A673 (cell line): ENCODE measurements at places on chromosomes 1 and 21. TPM values are rescaled to one million over a fixed set of nuclear protein-coding genes. Genes with fewer than 3 reads are reported as not detected.

The PROK1 gene
- total RNA-seq = not detected in 2 replicates

The URB2 gene
- total RNA-seq = 26.2 and 33.3 TPM in 2 replicates

The ARHGAP30 gene
- total RNA-seq = not detected in 2 replicates

The LIN9 gene
- total RNA-seq = 20.2 and 20.7 TPM in 2 replicates

The FCN3 gene
- not detected in 2 replicates for total RNA-seq

The KRTAP10-12 gene
- not detected in 2 replicates for total RNA-seq

- peaks cover 46% of the 10 kb centered on the region for H3K4me1 ChIP-seq
- H3K36me3 ChIP-seq = peaks cover 64% of the 10 kb centered on the region
- peak overlapping the region; percentile 55 for H3K4me3 ChIP-seq
- DNase-seq = no peak
These were observed 39.4 kb downstream of the NRDC start for GRCh38 chr1:51839094-51839493.

DNA sequence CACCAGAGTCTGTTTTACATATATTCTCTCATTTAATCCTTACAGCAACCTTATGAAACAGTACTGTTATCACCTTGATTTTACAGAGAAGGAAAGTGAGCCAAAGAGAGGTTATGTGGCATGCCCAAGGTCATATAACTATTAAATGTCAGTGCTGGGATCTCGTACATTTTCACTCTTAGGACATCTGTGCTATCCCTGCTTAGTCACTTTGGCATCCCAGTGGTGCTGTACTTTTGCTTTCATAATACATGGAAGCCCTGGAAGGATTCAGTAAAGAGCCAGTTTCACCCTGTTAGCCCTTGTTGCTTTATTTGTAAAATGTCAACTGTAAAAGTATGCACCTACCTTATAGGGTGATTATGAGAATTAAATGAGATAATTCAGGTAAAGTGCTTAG, 104.4 kb downstream of the NFIA start:
- no peak overlapping the region for H3K27ac ChIP-seq
- DNase-seq = no peak
- H3K4me3 ChIP-seq = no peak overlapping the region
- H3K4me1 ChIP-seq = peaks cover 44% of the 10 kb centered on the region

- DNase-seq = no peak
- H3K4me3 ChIP-seq = no peak overlapping the region
- no peak overlapping the region for H3K27ac ChIP-seq
- H3K36me3 ChIP-seq = no peaks in the 10 kb centered on the region
- peaks cover 4% of the 10 kb centered on the region for H3K4me1 ChIP-seq
These were observed 68.7 kb downstream of the TEX35 start for GRCh38 chr1:178581351-178582303.

GRCh38 chr1:184291701-184292100, 95.1 kb upstream of the C1orf21 start:
- H3K4me1 ChIP-seq = peaks cover 13% of the 10 kb centered on the region
- no peak overlapping the region for H3K4me3 ChIP-seq
- H3K27ac ChIP-seq = no peak overlapping the region

DNA sequence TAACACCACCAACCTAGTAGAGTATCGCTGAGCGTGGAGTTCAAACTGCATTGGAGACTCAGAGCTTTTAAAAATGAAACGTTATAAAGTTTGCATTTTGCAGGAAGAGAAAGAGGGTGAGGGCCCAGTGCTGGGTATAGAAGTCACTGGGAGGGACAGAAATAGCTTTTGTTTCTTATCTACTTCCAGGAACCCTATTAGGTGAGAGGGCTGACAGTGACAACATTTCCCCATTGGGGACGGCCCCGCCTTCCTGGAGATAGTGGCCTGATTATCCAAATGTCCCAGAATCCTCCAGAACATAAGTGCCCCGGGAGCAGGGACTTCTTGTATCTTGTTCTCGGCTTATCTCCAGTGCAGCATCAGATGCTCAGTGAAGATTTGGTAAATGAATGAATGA, 574.9 kb downstream of the PTPRU start:
- H3K27me3 ChIP-seq = peaks cover 10% of the 10 kb centered on the region
- no peaks in the 10 kb centered on the region for H3K36me3 ChIP-seq
- H3K4me3 ChIP-seq = no peak overlapping the region
- peaks cover 4% of the 10 kb centered on the region for H3K4me1 ChIP-seq
- H3K27ac ChIP-seq = no peak overlapping the region

GRCh38 chr1:232682248-232682647, 52.3 kb upstream of the SIPA1L2 start:
- peaks cover 21% of the 10 kb centered on the region for H3K4me1 ChIP-seq
- DNase-seq = no peak
- no peaks in the 10 kb centered on the region for H3K36me3 ChIP-seq

DNA sequence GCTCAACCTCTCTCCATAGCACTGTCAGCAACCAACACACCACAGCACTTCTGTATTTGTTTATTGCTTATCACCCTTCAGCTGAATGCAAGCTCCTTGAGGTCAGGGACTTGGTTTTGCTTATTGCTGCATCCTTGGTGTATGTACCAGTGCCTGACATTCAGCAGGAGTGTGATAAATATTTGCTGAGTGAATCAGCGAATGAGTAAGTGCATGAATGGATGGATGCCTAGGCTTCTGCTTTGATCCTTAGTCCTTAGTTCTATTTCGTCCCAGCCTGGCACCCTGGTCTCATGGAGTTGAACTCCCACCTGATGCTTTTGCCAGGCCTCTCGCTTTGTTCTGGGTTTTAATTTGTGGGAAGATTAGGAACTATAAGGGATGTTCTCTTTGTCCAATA, 88.2 kb downstream of the ZSCAN20 start:
- H3K27ac ChIP-seq = no peak overlapping the region
- no peaks in the 10 kb centered on the region for H3K4me1 ChIP-seq
- DNase-seq = no peak
- H3K27me3 ChIP-seq = peaks cover 7% of the 10 kb centered on the region
- no peak overlapping the region for H3K4me3 ChIP-seq

GRCh38 chr1:56573311-56573710, 6.1 kb downstream of the PLPP3 start:
- no peak overlapping the region for H3K4me3 ChIP-seq
- no peaks in the 10 kb centered on the region for H3K36me3 ChIP-seq
- no peak for DNase-seq
- H3K27ac ChIP-seq = no peak overlapping the region
- H3K4me1 ChIP-seq = no peaks in the 10 kb centered on the region

GRCh38 chr1:63875636-63876035, 101.8 kb downstream of the ROR1 start:
- no peaks in the 10 kb centered on the region for H3K27me3 ChIP-seq
- H3K4me1 ChIP-seq = peaks cover 5% of the 10 kb centered on the region
- no peak for DNase-seq
- H3K4me3 ChIP-seq = no peak overlapping the region
- H3K36me3 ChIP-seq = no peaks in the 10 kb centered on the region

DNA sequence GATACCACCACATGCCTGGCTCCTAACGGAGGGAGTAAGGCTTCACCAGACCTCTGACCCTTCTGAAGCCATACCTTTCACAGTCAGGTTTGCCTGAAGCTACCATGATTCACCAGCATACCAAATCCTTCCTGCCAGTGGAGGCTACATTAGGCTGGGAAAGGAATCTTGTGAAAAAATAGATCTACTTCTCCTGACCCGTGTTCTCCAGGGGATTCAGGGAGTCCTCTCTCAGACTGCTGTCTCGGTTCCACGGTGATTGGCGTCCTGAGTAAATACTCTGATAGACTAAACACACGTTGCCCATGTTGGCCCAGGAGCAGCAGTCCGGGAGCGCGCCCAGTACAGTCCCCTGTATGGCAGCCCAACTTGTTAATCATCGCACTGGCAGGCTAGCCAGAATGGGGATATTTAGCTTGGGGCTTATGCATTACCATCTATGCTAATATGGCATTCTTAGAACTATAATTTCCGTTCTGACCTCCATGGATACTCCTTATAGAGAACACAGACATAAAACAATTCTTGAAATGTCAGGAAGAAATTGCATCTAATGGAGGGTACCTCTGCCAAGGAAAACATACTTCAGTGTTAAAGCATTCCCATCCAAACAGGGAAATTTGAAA, 173.2 kb downstream of the ROR1 start:
- no peak overlapping the region for H3K27ac ChIP-seq
- no peaks in the 10 kb centered on the region for H3K27me3 ChIP-seq
- H3K4me3 ChIP-seq = no peak overlapping the region
- peaks cover 24% of the 10 kb centered on the region for H3K4me1 ChIP-seq

DNA sequence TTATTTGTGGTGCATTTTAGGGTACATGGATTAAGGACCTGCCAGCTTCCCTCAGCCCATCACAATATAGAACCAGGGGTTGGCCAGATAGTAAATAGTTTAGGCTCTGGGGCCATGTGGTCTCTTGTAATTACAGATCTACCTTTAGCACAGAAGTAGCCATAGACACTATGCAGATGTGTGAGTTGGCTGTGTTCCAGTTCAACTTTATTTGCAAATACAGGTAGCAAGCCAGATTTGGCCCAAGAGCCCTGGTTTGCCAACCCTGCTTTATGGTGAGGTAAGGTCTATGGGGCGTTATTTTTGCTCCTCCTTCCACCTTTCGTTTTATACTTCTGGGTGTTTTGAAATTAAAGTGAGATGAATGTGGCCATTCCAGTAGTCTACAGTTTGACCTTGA, 48.7 kb downstream of the MRPS6 start:
- no peaks in the 10 kb centered on the region for H3K4me1 ChIP-seq
- H3K36me3 ChIP-seq = no peaks in the 10 kb centered on the region
- no peak overlapping the region for H3K27ac ChIP-seq

DNA sequence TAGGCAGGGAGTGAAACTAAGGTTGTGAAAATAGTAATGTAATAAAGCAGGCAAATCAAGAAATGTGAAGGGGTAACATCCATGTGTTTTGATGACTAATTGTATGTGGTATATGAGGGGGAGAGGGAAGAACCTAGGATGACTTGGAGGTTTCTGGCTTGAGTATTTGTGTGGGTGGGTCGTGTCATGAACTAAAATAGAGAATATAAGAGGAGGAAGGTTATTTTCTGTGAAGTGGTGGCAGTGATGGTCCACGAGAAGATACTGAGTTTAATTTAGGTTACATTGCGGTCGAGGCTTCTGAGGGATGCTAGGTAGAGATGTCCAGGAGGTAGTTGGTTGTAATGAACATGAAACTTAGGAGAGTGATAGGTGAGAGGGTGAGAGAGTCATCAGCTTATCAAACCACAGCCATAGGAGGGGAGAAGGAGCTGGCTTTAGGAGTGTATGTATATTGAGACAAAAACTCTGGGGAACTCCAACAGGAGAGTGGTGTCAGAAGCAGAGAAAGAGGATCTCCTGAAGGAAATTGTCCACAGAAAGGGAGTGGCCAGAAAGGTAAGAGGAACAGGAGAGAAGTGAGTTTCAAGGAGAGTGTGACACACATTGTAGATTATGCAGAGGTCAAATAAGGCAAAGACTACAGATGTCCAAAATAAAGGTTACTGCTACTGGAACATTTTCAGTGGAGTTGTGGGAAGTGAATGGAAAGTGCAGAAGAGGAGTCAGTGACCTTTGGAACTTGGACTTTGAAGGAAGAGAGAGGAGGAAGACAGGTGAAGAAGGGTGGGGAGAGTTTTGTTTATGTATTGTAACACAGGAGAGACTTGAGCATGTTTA, 89.0 kb upstream of the MACF1 start:
- DNase-seq = no peak
- H3K27me3 ChIP-seq = no peaks in the 10 kb centered on the region
- no peak overlapping the region for H3K4me3 ChIP-seq
- no peak overlapping the region for H3K27ac ChIP-seq
- peaks cover 17% of the 10 kb centered on the region for H3K4me1 ChIP-seq

GRCh38 chr1:15407580-15407979, 2.1 kb upstream of the EFHD2 start:
- H3K36me3 ChIP-seq = no peaks in the 10 kb centered on the region
- H3K27me3 ChIP-seq = no peaks in the 10 kb centered on the region
- no peak overlapping the region for H3K4me3 ChIP-seq
- no peak overlapping the region for H3K27ac ChIP-seq

GRCh38 chr21:41045534-41046268, 122.3 kb upstream of the BACE2 start:
- no peak overlapping the region for H3K27ac ChIP-seq
- H3K4me1 ChIP-seq = no peaks in the 10 kb centered on the region
- no peaks in the 10 kb centered on the region for H3K36me3 ChIP-seq
- no peak overlapping the region for H3K4me3 ChIP-seq
- DNase-seq = peak; percentile 11

- no peak overlapping the region for H3K27ac ChIP-seq
- H3K27me3 ChIP-seq = peaks cover 56% of the 10 kb centered on the region
- no peak for DNase-seq
- H3K4me3 ChIP-seq = no peak overlapping the region
- H3K36me3 ChIP-seq = no peaks in the 10 kb centered on the region
These were observed 68.9 kb upstream of the ACTRT2 start for GRCh38 chr1:2952371-2952770.

DNA sequence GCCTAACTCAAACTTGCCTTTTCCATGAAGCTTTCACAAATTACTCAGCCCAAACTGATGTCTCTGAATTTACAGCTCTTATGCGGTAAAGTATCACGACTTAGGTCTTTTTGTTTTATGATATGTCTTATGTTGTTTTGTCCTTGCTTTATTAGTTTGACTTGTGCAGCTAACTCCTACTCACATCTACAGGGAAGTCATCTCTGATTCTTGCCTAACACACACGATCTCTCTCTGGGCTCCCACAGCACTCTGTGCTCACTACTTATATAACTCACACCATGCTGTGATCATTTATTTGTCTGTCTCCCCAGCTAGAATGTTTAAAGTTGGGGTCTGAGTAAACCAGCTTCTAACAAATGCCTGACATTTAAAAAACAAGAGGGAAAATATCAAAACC, 9.3 kb upstream of the PI4KB start:
- H3K36me3 ChIP-seq = no peaks in the 10 kb centered on the region
- peaks cover 5% of the 10 kb centered on the region for H3K4me1 ChIP-seq
- no peak overlapping the region for H3K27ac ChIP-seq
- no peak for DNase-seq
- H3K4me3 ChIP-seq = no peak overlapping the region

DNA sequence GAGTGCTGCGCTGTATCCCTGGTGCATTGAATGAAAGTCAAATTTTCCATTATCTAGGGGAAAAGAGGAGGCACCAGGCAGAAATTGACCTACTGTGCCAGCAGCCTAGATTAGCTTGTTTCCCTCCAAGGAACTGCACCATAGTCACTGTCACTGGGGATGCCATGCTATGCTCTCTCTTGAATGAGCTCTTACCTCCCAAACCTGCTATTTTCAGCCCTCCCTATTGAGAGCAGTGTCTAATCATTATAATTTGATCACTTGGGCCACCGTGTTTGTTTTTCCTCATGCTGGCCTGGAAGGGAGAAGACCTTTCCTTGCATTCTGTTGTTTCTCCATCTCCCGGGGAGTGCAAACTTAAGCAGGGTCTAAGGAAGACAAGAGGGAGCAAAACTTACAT, 492.9 kb downstream of the SIPA1L2 start:
- no peaks in the 10 kb centered on the region for H3K4me1 ChIP-seq
- no peaks in the 10 kb centered on the region for H3K36me3 ChIP-seq
- H3K27me3 ChIP-seq = no peaks in the 10 kb centered on the region
- no peak overlapping the region for H3K27ac ChIP-seq
- H3K4me3 ChIP-seq = no peak overlapping the region

DNA sequence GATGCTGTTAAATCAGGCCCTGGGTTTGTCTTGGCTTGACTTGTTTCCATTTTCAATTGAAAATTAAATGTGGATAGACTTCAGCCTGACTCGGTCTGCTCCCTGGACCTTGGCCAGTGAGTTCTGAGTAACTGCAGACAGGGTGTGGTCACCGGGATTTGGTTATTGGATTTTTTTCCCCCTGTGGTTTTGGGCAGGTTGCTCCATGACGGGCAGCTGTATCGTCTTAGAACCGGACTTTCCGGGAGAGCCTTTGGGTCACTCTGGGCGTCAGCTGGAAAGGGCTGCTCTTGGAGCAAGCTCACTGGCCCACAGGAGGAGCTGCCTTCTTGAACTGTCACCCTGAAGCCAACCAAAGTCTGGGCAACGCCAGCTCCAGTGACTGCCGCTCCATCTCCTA, 75.0 kb downstream of the CLIC6 start:
- DNase-seq = no peak
- no peaks in the 10 kb centered on the region for H3K27me3 ChIP-seq
- no peak overlapping the region for H3K4me3 ChIP-seq
- H3K27ac ChIP-seq = no peak overlapping the region
- no peaks in the 10 kb centered on the region for H3K4me1 ChIP-seq
